ENCODE measurements at places on chromosomes 7 and 10.

GRCh38 chr7:1954366-1955004, 278.3 kb downstream of the MAD1L1 start:
- no peak for DNase-seq

GRCh38 chr7:102409340-102409739, 13.2 kb downstream of the PRKRIP1 start:
- DNase-seq, result no peak

DNA sequence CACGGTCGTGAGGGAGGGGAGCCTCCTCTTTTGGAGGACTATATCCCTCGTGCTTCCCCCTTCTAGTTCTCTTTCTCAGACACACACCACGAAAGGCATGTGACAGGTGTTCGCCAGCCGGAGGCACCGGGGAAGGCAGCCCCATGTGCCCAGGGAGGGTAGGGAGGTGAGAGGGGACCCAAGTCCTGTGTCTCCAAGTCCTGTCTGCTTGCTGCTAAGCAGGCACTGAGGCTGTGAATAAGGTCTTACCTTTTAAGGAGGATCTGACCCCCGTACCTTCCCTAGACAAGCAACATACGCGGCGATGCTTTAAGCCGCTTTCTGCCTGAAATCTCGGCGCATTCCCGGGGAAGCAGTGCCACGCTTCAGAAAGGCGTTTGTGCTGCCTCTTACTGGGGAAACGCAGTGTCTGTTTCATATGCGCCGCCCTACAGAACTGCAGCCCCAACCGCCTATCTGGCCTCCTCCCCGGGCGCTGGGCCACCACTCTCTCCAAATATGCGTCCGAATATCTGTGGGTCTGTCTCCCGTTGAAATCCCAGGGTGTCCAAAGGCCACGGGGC, 770 bp downstream of the PLXNA4 start:
- peak; percentile 19 for DNase-seq

DNA sequence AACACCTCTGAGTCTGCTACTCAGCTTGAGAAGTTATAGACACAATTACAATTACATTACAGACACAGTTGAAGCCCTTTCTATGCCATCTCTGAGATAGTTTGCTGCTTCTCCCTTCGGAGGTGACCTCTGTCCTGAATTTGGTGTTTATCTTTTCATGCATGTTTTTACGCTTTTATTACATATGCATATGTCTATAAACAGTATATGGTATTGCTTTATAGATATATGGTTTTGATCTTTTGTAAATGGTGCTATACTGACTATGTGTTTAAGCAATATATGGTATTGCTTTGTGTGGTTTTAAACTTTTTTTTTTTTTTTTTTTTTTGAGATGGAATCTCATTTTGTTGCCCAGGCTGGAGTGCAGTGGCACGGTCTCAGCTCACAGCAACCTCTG, 48.4 kb downstream of the HK1 start:
- DNase-seq, result no peak

GRCh38 chr7:19621740-19622139, 87.1 kb downstream of the POLR1F start:
- no peak for DNase-seq

GRCh38 chr7:25117226-25118047, 7.6 kb downstream of the CYCS start:
- no peak for DNase-seq

- DNase-seq, result no peak
Measured at GRCh38 chr7:23607866-23608265, 10.7 kb downstream of the CCDC126 start.

DNA sequence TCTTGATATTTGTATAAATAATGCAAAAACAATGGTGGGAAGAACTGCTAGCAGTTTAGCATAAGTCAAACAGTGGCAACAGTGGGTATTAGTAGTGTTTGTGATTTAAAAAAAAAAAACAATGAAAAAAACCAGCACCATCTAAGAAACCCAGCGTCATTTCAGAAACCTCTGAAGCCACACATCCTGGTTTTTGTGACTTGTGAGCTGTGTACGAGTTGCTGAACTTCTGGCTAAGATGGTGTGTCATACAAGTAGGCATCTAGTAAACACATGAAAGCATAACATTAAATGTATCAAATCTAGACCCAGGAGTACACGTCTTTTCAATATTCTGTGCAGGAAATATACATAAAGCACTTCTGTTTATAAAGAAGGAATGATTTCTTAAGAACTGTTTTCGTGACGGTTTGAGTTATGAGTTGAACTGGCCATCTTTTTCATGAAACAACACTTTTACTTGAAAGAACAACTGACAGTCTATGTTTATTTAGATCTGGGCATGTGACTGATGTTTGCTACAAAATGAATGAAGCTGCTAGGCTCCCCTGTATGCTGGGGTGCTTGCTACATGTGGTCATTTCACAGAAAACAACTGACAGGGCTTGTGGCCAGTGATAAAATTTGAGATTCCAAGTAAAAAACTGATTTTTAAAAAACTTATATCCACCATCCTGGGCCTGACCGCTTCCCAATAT, 143.5 kb downstream of the PIP4K2A start:
- no peak for DNase-seq

- DNase-seq, result no peak
Measured at GRCh38 chr7:41870461-41871138, 167.7 kb upstream of the INHBA start.

- no peak for DNase-seq
Measured at GRCh38 chr7:5063698-5064097, 18.0 kb downstream of the RBAK start.

DNA sequence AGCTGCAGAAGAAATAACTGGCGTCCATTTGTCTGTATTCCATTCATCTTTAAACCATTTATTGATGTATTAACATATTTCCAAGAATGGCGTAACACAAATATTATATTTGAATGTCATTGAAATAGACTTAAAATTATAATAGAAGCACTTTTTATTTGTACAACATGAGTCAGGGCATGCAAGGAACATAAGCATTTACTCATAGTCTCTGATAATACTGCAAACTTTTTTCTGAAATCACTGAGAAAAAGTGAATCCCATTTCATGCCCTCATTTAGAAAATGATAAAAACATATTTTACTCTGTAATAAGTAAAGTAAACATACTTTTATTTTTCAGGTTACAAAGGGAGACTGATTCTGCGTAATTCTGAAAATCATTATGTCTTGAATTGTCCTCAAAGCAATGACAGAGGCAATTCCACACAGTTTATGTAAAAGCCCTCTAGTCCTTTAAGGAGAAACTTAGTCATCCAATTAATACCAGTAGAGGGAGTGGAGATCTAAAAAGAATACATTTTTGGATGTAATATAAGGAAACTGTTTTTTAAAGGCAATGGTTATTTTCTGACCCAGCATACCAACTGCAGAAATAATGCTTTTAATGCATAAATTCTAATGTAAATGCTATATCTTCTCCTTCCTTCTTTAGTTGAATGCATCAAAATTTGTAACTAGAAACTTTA, 58.1 kb downstream of the AGMO start:
- no peak for DNase-seq

DNA sequence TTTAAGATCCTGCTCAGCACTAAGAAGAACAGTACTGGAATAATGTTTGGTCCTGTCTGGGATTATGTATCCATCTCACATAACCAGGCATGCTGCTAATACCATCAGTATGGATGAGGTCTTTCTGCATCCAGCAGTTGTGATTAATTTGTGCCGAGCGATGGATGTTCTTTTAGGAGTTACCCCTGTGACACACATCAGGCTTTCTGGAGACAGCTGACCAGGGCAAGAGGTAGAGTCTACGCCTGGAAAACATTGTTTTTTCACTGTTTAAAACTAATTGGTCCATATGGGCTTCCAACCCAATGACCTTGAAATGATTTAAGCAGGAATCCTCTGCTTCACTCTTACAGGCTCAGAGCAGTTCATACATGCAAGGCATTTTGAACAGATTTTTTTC, 603.0 kb downstream of the PCDH15 start:
- DNase-seq, result no peak

DNA sequence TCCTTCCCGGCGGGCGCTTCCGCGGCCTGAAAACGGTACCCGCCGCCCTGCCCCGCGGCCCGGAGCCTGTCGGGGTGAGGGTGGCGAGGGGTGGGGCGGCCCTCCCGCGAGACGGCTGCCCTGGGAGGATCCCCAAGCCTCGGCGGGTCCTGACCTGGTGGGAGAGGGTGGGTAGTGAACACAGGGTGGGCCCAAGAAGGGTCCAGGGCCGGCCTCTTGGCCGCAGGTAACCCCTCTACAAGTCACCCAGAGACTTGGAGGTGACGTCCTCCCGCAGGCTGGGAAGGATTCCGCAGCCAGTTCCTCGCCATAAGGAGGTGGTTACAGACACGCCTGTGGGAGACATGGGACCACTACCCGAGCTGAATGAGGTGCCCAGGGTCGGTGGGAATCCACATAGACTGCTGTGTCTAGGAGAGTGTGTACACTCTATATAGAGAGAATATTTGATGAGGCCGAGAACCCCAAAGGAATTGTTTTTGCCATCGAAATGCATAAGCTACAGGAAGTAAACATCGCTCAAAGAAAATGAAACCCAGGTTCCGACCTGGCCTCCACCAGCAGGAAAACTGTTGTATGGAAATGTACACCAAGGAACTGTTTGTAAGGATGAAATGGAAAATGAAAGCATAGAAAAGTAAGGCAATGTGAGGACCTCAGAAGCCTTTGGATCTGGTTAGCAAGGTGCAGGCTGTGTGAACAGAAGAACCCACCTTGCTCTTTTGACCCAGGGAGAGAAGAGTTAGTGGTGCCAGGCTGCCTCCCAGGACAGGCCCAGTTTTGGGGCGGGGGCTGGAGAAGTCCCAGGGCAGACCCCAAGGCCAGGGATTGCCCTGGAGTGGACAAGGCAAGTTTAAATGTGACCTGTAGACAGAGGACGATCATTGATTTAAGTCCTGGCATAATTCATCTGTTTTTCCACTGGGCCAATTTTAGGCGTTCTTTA, 659 bp downstream of the OPTN start:
- no peak for DNase-seq

DNA sequence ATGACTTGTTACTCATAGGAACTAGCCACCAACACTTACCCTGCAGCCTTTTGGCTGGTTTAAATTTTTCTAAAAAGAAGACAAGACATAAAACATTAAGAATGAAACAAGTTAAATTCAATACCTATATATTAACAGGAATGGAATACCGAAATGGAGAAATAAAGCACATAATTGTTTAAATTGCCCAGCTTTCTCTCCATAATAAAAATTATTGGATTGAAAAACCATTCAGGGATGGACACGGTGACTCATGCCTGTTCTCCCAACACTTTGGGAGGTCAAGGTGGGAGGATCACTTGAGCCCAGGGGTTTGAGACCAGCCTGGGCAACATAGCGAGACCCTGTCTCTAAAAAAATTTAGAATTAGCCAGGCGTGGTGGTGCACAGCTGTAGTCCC, 179.4 kb upstream of the MKLN1 start:
- no peak for DNase-seq

DNA sequence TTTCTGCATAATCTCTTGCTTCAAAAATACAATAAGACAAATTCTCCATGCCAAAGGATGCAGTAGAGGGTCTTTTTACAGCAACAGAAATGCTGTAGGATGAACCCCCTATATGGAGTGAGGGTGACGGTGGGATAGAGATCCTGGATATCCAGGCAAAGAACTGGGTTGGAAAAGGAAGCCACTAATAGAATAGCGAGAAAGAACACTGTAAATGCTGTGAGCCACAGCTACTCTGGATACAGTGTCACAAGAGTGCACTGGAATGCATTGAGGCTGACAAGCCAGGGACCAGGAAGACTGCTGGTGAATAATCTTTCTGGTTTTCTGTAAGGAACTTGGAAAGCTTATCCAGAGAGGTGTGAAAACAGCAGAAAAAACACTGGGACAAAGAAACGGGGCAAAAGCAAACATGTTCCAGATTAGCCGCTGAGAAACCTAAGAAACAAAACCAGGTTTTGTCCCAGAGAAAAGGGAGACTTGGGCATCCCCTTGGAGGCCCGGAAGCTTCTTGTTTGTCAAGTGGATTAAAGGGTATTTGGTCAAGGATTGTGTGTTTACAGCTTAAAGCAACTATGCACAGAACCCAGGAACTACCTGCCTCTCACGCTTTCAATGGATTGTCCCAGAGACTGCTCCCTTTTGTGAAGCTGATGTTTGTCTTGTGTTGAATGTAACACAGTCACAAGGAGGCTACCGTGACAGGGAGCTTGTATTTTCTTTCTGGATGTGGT, 6.2 kb upstream of the MSMB start:
- DNase-seq, result no peak

DNA sequence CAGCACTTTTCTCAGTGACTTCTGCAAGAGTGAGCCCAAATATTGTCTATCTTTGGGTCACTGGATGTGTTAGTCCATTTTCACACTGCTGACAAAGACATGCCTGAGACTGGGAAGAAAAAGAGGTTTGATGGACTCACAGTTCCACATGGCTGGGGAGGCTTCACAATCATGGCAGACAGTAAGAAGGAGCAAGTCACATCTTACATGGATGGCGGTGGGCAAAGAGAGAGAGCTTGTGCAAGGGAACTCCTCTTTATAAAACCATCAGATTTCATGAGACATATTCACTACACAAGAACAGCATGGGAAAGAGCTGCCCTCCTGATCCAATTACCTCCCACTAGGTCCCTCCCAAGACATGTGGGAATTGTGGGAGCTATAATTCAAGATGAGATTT, 6.1 kb upstream of the HSPA12A start:
- no peak for DNase-seq

GRCh38 chr7:64314566-64314965, 805 bp downstream of the ZNF736 start:
- DNase-seq, result no peak

GRCh38 chr10:121702351-121703320, 104.4 kb upstream of the FGFR2 start:
- no peak for DNase-seq

DNA sequence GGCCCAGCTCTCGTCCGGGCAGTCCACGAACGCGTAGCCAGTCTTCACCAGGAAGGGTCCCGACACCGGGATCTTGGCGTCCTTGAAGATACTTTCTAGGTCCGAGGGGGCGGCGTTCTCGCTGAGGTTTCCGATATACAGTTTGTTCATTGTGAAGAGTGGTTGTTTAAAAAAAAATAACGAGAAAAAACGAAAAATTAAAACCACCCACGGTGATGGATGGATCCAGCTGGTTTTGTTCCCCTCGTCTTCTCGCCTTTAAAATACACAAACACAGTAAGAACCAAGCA, 385 bp downstream of the IGF2BP3 start:
- no peak for DNase-seq

DNA sequence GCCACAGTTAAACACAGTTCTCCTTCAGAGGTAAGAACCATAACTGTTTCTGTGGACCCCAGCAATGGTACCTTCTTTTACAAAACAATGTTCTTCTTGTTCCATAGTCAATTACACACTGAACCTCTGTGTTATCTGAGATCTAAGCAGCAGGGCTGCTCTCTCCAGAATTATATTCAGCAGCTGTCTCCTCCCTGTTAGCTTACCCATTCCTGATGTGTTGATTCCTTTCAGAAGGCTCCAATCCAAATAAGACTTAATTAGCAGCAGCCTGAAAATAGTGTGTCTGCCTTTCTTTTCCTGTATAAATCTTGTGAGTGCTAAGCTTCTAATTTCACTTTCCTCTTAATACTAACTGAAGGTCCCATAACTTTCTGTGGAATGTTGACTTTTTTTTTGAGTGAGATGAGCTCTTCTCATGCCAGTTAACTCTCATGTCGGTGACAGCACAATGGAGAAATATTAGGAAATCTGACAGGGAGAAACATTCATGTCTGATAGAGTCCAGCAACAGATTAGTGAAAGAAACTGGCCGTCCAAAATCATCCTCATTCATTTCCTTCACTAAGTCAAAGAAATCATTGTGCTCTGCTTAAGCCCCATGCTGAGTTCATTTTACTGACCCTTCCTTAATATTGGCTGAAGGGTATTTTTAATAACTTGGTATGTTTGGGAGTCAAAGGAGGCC, 226.5 kb downstream of the PRKG1 start:
- no peak for DNase-seq

GRCh38 chr7:33836797-33837355, 68.5 kb upstream of the BMPER start:
- no peak for DNase-seq
